ENCODE measurements at places on chromosomes 1 and 21.
A peak's percentile ranks its signal among the peaks of the same experiment; 100 is the strongest.

- no peak for DNase-seq
Observed at GRCh38 chr1:25807480-25808390, 7.7 kb downstream of the SELENON start.

DNA sequence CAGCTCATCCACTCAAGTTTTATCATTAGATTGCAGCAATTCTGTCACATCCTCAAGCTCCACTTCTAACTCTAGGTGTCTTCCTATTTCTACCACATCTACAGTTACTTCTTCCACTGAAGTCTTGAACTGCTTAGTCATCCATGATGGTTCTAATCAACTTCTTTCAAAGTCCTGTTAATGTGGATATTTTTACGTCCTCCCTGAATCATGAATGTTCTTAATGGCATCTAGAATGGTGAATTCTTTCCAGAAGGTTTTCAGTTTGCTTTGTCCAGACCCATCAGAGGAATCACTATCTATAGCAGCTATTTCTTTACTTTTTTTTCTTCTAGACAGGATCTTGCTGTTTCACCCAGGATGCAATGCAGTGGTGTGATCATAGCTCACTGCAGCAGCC, 78.0 kb upstream of the RNPC3 start:
- DNase-seq, result no peak

GRCh38 chr1:62906428-62906886, 122.5 kb downstream of the ATG4C start:
- no peak for DNase-seq

DNA sequence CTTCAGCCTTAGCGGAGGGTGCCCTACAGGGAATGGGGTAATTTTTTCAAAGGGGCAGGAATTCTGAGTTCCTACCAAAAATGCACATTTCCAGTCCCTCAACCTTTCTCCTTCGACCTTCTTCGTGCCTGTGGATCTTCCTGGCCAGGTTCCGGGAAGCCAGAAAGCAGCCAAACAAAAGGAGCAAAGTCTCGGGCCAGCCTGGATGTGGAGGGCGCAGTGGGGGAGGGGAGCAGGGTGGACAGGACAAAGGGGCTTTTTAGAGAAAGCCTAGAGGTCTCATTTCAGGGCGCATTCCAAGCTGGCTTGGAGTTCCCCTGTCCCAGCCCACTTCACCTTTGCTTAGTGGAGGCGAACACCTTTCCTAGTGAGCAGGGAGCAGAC, 2.9 kb upstream of the INAVA start:
- DNase-seq, result peak; percentile 36

- no peak for DNase-seq
Observed at GRCh38 chr1:183653876-183654451, 848 bp upstream of the APOBEC4 start.

- DNase-seq, result no peak
Observed at GRCh38 chr1:111320066-111320879, 29.6 kb downstream of the CHIA start.

GRCh38 chr1:45282351-45282750, 44.3 kb upstream of the HPDL start:
- no peak for DNase-seq

DNA sequence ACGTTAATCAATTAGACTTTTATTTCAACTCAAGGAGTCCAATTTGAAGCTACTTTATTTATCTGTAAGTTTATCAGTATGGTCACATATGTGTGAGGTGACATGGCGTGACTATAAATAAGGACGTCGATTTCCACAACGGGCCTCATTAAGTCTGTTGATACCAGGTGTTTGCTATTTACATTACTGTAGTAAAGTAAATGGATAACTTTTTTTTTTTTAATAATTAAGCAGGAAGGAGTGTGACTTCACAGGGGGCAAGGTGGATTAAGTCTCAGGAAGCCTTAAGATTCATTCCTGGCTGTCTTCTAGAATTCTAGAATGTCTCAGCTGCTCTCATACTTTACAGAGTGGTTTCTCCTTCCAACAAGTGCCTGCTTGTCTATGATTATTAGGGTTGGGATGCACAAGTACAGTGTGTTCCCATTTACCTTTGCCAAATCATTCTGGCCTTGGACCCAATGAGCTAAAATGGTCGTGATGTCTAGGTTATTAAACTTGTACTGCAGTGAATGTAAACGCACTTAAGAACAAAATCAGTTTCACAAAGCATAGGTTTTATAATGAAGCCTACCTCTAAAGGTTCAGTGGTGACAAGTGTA, 15.5 kb downstream of the MAP3K7CL start:
- no peak for DNase-seq

DNA sequence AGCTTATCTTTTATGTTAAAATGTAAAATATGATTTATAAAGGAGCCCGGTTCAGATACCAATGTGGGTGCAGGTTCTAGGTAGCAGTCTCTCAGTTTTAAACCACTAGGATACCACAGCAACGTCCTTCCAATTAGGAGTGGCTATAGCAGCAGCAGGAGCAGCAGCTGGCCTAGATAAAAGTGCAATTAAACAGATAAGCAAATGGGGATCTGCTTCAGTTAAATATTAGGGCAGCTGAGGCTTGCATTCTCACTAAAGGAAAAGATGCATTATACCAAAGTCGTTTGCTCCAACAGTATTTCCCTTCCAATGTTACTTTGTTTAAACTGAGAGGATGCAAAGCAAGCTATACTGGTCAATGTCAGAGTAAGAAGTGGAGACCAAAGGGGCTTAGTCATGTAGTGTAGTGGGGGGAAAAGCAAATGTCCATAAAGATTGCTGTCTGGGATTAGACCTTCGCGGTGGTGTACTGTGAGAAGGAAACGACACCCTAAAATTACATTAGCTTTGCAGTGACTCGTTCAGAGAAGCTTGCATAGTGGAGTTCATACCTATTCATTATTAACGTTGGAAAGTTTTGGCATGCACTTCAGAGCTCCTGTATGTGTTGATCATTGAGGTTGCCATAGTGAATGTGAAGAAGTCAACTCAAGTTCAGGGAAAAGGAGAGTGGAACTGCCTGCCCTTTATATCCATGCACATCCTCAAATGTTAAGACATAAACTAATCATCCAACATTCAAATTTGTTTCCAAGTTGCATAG, 272.2 kb downstream of the VAV3 start:
- no peak for DNase-seq

- peak; percentile 27 for DNase-seq
Observed at GRCh38 chr1:55575571-55576279, 360.6 kb upstream of the USP24 start.

- DNase-seq, result no peak
Observed at GRCh38 chr1:201634261-201634660, 95.3 kb downstream of the NAV1 start.

DNA sequence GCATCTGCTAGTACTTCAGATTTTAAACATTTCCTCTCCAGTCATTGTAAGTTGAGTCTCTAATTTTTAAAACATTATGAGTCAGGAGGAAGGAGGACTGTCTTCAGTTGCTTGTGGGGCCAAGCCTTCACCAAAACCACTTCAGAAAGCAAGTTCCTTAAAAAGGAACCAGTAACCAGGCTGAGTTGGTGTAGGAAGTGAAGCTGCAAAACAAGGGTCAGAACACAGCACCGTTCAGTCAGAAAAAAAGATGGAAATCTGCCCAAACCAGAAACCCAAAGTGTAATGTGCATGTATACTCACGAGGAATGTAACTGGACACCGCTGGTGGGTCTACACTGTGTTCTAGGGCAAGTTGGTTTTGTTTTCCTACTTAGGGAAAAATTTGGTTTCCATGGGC, 402.1 kb downstream of the SETD4 start:
- peak; percentile 9 for DNase-seq

DNA sequence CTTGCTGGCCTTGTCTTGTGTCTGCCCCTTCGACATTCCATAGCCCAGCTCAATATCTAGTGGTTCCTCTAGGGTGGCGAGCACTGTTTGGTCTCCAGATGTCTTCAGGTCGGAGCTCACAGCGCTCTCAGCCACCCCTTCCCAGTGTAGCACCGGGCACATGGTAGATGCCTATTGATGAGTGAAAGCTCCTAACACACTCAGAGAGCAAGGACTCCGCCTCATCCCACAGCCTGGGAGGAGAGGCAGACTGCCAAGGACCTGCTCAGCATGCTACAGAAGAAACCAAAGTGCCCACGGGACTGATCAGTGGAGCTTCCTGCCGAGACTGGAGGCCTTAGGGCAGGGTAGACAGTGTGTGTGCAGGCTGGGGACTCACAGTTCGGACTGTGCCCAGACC, 10.9 kb downstream of the PCSK9 start:
- DNase-seq, result no peak

DNA sequence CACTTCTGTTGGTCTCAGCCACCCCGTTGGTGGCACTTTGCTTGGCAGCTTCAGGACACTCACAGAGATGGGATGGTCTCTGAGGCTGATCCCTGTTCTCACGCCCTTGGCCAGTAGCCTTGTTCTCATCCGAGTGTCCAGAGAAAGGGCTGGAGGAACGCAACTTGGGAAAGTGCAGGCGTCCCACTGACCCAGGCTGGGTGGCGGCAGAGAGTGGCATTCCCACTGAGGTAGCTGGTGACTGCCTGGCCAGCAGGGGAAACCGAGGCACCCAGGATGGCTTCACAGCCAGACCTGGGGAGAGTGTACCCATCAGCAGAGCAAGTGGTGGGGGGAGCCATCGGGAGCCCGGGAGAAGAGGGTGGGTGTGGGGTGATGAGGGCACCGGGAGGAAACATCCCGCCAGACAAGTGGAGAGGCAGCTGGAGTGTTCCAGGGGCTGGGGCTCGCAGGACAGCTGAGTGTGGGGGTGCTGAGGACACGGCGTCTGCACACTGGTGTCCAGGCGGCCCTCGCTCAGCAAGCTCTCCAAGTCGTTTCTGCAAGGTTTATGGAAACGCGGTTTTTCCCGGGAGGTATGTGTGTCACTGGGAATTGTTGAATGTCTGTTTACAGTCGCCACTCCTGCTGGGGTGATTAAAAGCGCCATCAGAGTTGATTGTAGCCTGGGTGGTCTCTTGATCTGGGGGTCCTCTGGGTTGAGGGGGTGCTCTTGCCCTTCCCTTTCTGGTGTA, 97.8 kb downstream of the SIK1 start:
- DNase-seq, result no peak

DNA sequence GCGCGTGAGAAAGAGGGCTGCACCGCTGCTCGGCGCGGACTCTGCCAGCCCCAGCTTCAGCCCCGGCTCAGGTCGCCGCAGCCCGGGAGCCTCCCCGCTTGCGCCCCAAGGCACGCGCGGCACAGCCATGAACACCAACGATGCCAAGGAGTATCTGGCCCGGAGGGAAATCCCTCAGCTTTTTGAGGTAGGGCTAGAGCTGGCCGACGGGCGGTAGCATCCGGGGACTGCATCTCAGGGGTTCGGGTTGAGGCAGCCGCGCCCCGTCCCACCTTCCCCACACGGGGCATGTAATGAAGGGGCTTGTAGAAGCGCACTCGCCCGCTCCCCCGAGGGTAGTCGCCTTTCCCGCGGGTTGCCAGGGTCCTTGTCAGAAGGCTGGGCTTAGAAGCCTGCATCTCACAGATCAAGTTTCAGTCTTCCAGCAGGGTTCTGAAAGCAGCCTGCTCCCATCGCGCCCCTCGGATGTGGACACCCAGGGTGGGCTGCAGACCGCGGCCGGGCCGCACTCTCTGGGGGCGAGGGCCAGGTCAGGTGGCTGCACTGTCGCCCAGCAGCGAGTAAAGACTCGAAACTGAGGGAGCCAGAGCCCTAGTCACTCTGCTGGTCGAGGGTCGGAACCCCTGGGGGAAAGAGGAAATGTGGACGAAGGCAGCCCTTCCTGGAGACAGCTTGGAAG, 507 bp downstream of the AK5 start:
- peak; percentile 53 for DNase-seq

- no peak for DNase-seq
Observed at GRCh38 chr1:200355801-200356200, 54.0 kb downstream of the ZNF281 start.

DNA sequence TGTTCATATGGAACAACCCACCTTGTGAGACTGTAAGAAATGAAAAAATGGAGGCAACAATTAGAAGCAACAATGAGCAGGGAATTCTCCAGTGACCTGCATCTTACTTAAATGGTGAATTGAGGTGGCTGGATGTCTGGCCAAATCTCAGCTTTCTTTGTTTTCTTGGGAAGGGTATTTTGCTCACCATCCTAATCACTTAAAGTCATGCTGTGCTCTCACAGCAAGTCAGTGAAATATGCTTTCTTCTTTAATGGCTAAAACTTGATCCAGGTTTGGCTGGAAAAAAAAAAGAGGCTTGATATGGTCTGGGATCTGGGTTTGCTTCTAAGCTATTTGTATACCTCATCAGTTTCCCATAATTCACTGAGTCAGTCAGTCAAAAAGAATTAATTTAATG, 124.8 kb downstream of the ESRRG start:
- DNase-seq, result no peak

DNA sequence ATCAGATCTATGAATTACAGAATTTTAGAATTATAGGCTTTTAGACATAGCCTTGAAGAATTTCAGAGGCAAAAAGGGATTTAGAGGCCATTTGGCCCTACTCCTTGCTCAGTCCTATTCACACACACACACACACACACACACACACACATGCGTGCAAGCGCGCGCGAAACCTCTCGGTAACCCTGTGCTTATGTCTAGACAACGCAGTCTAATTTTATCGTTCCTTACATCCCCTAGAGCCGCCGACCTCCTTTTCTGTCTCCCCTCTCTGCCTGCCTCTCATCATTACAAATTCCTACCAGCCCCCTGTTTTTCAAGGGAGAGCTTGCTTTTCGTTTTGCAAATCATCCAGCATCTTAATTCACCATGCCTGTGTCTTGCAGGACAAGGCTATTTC, 252.1 kb downstream of the FOXD2 start:
- no peak for DNase-seq

DNA sequence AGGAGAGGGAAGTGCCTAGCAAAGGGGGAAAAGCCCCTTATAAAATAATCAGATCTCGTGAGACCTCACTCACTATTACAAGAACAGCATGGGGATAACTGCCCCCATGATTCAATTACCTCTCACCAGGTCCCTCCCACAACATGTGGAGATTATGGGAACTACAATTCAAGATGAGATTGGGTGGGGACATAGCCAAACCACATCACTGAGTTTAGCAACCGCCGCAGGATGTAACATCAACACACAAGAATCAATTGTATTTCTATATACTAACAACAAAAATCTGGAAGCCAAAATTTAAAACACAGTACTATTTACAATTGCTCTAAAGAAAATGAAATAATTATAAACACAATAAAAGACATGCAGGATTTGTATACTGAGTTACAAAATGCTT, 21.9 kb downstream of the DIRAS3 start:
- DNase-seq, result no peak

DNA sequence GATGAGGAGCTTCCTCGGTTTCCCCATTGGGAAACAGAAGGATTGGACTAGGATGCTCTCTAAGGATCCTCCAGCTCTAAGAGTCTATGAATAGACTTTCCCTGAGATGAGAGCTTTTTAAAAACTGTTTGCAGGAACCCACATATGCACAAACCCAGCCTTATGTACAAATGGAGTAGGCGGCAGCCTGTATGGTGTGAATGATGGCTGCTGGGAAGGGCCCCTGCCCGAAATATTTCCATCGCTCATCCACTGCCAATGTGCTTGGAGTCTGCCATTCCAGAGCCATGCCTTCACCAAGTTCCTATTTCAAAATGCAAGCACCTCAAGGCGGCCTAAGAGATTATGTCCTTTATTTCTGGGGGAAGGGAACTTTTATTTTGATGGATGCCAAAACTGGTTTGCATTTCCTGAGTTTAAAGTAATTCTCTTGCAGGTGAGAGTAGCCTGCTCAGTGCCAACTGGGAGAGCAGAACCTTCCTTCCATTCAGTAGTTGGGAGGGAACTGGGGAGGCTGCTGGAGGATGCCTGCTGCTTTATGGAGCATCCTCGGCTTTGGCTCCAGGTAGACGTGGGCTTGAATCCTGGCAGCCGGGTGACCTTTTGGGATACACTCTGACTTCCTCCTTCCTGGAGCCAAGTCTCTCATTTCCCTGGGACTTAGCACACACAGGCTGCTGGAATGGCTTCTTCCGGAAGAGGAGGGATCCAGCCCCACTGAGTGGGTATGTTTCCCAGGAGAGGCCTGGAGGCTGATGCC, 165.9 kb downstream of the ACTL8 start:
- DNase-seq, result no peak
